ENCODE measurements at places on chromosomes 3 and 15. TPM values are rescaled to one million over a fixed set of nuclear protein-coding genes. Genes with fewer than 3 reads are reported as not detected.

- DNase-seq, result no peak
Observed at GRCh38 chr3:39255503-39256325, 24.1 kb downstream of the CX3CR1 start.

DNA sequence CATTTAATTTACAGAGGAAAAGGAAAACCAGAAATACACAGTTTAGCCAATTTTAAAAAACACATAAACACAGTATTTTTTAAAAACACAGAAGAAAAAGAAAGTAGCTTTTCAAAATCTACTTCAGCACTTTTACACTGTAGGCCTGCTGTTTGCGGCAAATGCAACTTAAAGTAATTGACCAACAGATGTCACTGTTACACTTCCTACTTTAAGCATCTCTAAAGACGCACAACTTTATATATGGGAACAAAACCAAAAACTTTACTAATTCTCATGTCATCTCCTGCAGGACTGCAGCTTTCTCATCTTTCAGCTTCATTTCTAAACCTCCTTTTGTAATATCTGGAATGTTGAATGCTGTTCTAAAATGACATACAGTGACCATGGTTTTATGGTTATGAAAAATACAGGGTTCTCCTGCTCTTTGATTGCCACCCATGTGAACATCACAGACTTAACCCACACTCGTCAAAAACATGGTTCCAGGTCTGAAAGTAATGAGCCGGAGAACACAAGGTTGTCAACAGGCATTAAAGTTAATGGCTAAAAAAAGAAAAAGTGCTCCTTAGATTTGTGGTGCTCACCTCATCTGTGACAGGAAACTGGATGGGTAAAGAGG, 107.9 kb downstream of the FMN1 start:
- DNase-seq, result no peak

The KNG1 gene
- total RNA-seq, result not detected

The KCNAB1 gene
- total RNA-seq, result not detected

The PRTG gene
- total RNA-seq, result not detected

- DNase-seq, result no peak
Observed at GRCh38 chr3:185733980-185734724, 90.7 kb downstream of the IGF2BP2 start.

The GRAMD2A gene
- not detected for total RNA-seq

All from activated CD4-positive, alpha-beta memory T cell treated with anti-CD3 and anti-CD28 coated beads, Interleukin-2, amount 10 ng/mL, durations not matched to agents 7 days and 5 days (primary cell).